H4 (cell line): ENCODE measurements at places on chromosomes 6 and 20. TPM values are rescaled to one million over a fixed set of nuclear protein-coding genes. Genes with fewer than 3 reads are reported as not detected.

The WTAP gene
- 56.3 and 61.8 TPM in 2 replicates for total RNA-seq

The WASF1 gene
- 12.9 and 15.1 TPM in 2 replicates for total RNA-seq

The CRISP2 gene
- total RNA-seq: 0.08 and 0.23 TPM in 2 replicates

The TMEM181 gene
- total RNA-seq: 16.1 and 18.8 TPM in 2 replicates

The PIGU gene
- 20.9 and 35.8 TPM in 2 replicates for total RNA-seq

The TRIM15 gene
- total RNA-seq: 0.04 TPM in 1 of 2 replicates, not detected in the other

The EXOC2 gene
- 57.0 and 62.4 TPM in 2 replicates for total RNA-seq

The TDRD6 gene
- 0.70 TPM in 1 of 2 replicates, not detected in the other for total RNA-seq
